ENCODE measurements at places on chromosomes 6 and 20. TPM values are rescaled to one million over a fixed set of nuclear protein-coding genes. Genes with fewer than 3 reads are reported as not detected.
A peak's percentile ranks its signal among the peaks of the same experiment; 100 is the strongest.

DNA sequence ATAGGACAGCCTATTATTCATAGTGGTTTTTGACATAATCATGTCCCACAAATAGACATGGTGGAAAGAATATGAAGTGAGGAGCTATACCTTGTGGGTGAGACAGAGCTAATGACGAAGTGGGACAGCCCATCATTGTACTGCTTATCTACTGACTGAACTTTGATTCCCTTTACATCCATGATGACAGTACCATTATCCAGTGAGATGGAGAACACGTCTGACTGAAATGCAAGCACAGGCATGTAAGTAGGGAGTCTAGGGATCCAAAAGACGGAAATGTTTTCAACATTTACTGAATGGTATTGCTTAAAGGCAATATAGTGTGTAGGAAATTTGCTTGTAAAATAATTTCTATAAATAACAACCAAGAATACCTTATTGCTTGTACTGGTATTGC, 43.5 kb downstream of the FAM229B start:
- H3K4me3 ChIP-seq = no peak overlapping the region
- no peaks in the 10 kb centered on the region for H3K36me3 ChIP-seq
- H3K4me1 ChIP-seq = peaks cover 6% of the 10 kb centered on the region
- H3K27me3 ChIP-seq = peaks cover 15% of the 10 kb centered on the region

DNA sequence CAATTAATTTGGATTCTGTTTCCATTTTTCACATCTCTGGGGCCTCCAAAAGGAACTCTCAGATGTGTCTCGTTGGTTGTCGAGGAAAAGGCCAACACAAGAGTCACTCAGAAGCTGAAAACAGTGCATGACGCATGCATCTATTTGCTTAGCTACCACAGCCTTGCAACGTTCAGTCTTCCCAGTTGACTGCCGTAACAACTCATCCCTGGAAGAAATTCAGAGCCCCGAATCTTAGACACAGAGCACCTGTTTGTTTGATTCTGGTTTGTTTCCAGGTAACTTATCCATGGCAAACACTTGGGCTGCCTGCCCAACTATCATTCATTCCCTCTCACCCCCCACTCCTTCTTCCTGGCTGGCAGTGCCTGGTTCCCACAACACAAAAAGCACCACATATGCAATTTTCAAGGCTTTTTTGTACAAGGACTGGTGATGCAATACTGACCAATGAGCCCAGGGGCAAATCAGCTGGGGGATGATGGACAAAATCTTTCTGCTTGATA, 60.5 kb downstream of the ZMYND8 start:
- H3K36me3 ChIP-seq = peaks cover 10% of the 10 kb centered on the region
- no peak overlapping the region for H3K27ac ChIP-seq
- H3K4me1 ChIP-seq = peaks cover 6% of the 10 kb centered on the region

DNA sequence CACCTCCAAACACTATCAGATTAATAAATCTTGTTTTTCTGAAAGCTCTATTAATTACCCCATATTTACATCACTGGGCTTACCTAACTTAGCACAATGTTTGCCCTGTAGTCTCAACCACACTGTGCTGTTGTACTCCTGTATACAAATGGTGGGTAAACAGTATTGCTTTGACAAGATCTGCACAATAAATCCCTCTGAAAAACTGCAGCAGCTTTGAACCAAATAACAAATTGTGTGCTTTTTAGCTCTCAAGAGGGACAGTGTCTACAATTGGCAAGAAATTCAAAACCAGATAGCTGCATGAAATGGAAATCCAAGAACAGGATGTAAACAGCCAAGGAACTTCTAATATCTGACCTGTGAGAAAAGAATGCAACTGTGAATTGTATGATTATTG, 10.4 kb downstream of the KIF6 start:
- no peaks in the 10 kb centered on the region for H3K36me3 ChIP-seq
- no peak overlapping the region for H3K27ac ChIP-seq
- peaks cover 7% of the 10 kb centered on the region for H3K27me3 ChIP-seq
- no peak overlapping the region for H3K4me3 ChIP-seq

DNA sequence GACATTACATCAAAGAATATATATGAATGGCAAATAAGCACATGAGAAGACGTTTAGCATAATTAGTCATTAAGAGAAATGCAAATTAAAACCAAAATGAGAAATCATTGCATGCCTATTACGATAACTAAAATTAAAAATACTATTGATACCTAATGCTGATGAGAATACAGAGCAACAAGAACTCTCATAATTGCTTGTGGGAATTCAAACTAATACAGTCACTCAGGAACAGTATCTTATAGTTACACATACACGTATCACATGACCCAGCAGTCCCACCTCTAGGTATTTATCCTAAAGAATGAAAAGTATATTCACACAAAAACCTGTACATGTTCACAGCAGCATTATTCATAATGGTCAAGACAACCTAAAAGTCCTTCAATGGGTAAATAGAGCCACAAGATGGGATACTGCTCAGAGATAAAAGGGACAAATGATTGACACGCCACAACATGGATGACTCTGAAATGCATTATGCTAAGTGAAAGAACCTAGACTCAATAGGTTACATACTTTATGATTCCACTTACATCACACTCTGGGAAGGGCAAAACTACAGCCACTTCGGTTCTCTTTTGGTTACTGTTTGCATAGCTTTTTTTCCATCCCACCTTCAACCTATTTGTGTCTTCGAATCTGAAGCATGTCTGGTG, 16.4 kb downstream of the CPXM1 start:
- no peak for DNase-seq
- no peak overlapping the region for H3K4me3 ChIP-seq
- H3K36me3 ChIP-seq = no peaks in the 10 kb centered on the region
- no peak overlapping the region for H3K27ac ChIP-seq
- H3K27me3 ChIP-seq = peaks cover 12% of the 10 kb centered on the region
- H3K4me1 ChIP-seq = no peaks in the 10 kb centered on the region

- no peaks in the 10 kb centered on the region for H3K27me3 ChIP-seq
- peaks cover 37% of the 10 kb centered on the region for H3K4me1 ChIP-seq
- H3K4me3 ChIP-seq = no peak overlapping the region
- H3K36me3 ChIP-seq = peaks cover 15% of the 10 kb centered on the region
- no peak overlapping the region for H3K27ac ChIP-seq
Observed at GRCh38 chr20:1644101-1644962, 13.2 kb downstream of the SIRPG start.

DNA sequence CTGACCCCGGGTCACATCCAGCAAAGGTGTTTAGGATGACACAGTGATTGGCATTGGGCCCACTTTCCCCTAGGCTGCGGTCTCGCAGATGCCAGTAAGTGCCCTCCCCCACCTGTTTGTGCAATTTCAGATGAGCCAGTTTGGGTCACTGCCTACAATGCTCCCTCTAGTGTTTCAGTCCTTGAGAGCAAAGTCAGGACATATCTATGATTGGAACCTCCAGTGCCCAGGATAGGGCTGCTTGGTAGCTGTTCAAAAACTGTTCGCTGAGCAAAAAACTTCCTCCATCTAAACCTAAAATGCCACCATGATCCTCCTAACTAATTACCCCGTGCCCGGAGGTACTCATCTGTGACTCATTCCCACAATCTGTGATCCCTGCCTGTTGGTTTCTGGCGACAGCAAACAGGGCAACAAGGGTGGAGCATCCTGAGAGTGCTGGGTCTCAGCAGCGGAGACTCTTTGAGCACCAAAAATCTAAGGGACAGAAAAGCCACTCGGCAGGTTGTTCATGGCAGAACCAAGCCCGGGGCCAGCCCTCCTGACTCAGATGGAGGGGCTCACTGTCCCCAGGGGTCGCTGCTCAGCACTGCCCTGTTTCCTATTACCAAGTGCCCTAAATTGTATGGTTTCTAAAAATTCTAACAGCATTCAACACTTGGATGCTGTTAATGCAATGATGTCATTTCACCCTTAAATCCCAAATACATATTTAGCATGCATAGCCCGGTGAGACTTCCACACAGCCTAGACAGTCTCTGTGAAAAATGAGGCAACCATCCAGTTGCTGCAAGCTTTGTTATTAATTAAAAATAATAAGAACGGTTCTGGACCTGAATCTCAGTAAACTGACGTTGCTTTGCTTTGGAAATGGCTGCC, 5.0 kb downstream of the VSX1 start:
- no peaks in the 10 kb centered on the region for H3K36me3 ChIP-seq
- H3K4me3 ChIP-seq = peak overlapping the region; percentile 84
- H3K27ac ChIP-seq = no peak overlapping the region
- peaks cover 60% of the 10 kb centered on the region for H3K27me3 ChIP-seq

TNFRSF6B gene
- total RNA-seq = 1.2 TPM

PDYN gene
- not detected for total RNA-seq

PI16 gene
- total RNA-seq = 0.14 TPM
